Bronchial epithelial cell (primary cell): ENCODE measurements at places on chromosomes 2 and 18. TPM values are rescaled to one million over a fixed set of nuclear protein-coding genes. Genes with fewer than 3 reads are reported as not detected.

SKA1 gene
- 0.26 and 0.51 TPM in 2 replicates for total RNA-seq

CAPN13 gene
- under 0.01 TPM in 1 of 2 replicates, not detected in the other for total RNA-seq

ABCG5 gene
- total RNA-seq = not detected in 2 replicates

SNRNP27 gene
- 22.9 and 30.5 TPM in 2 replicates for total RNA-seq

PARD6G gene
- 12.4 and 13.2 TPM in 2 replicates for total RNA-seq

HAT1 gene
- total RNA-seq = 25.8 and 30.0 TPM in 2 replicates

RGPD4 gene
- not detected in 2 replicates for total RNA-seq

CHRNA1 gene
- not detected in 2 replicates for total RNA-seq

AMER3 gene
- under 0.01 TPM in 1 of 2 replicates, not detected in the other for total RNA-seq

RTP5 gene
- not detected in 2 replicates for total RNA-seq

RAB11FIP5 gene
- total RNA-seq = 19.5 and 21.9 TPM in 2 replicates

STEAP3 gene
- total RNA-seq = 8.1 and 11.8 TPM in 2 replicates

IGFBP5 gene
- total RNA-seq = 0.51 and 9.2 TPM in 2 replicates

IKZF2 gene
- total RNA-seq = 9.0 and 27.4 TPM in 2 replicates

HRH4 gene
- total RNA-seq = under 0.01 and 0.13 TPM in 2 replicates

TXNDC2 gene
- total RNA-seq = under 0.01 TPM in 1 of 2 replicates, not detected in the other

CHRND gene
- total RNA-seq = not detected in 2 replicates

NOSTRIN gene
- 0.26 and 0.64 TPM in 2 replicates for total RNA-seq

FAM161A gene
- total RNA-seq = 0.53 and 0.90 TPM in 2 replicates

RGPD3 gene
- 0.13 and 0.26 TPM in 2 replicates for total RNA-seq

GALR1 gene
- total RNA-seq = not detected in 2 replicates

GPR39 gene
- 7.1 and 10.0 TPM in 2 replicates for total RNA-seq

EIF4E2 gene
- total RNA-seq = 45.3 and 89.0 TPM in 2 replicates

SFT2D3 gene
- total RNA-seq = 3.2 and 5.0 TPM in 2 replicates

SF3B1 gene
- 115 and 141 TPM in 2 replicates for total RNA-seq

MEP1B gene
- total RNA-seq = not detected in 2 replicates

MALL gene
- 33.7 and 87.8 TPM in 2 replicates for total RNA-seq

ARMC9 gene
- total RNA-seq = 8.4 and 8.8 TPM in 2 replicates

CYP26B1 gene
- total RNA-seq = under 0.01 and 0.53 TPM in 2 replicates

CEP192 gene
- 19.5 and 25.8 TPM in 2 replicates for total RNA-seq

OTOS gene
- not detected in 2 replicates for total RNA-seq

TMEM237 gene
- total RNA-seq = 20.2 and 21.1 TPM in 2 replicates

CRIM1 gene
- total RNA-seq = 35.3 and 45.7 TPM in 2 replicates

STAT4 gene
- total RNA-seq = 7.1 and 12.3 TPM in 2 replicates

RNF25 gene
- total RNA-seq = 32.1 and 51.2 TPM in 2 replicates

CSRNP3 gene
- total RNA-seq = 0.26 and 0.38 TPM in 2 replicates

ZBTB14 gene
- total RNA-seq = 9.3 and 12.9 TPM in 2 replicates

C2orf66 gene
- under 0.01 and 0.38 TPM in 2 replicates for total RNA-seq

DPP4 gene
- total RNA-seq = 1.4 and 2.9 TPM in 2 replicates

COLEC12 gene
- under 0.01 and 0.53 TPM in 2 replicates for total RNA-seq

EIF2AK3 gene
- total RNA-seq = 24.7 and 29.7 TPM in 2 replicates

KCNG3 gene
- under 0.01 TPM in 1 of 2 replicates, not detected in the other for total RNA-seq

TRAPPC8 gene
- 37.4 and 37.9 TPM in 2 replicates for total RNA-seq

GPN1 gene
- 31.7 and 47.9 TPM in 2 replicates for total RNA-seq

TPO gene
- total RNA-seq = not detected in 2 replicates

DSG2 gene
- 91.5 and 110 TPM in 2 replicates for total RNA-seq

TTN gene
- total RNA-seq = under 0.01 TPM in 2 replicates

GAL3ST2 gene
- not detected in 2 replicates for total RNA-seq

CFAP53 gene
- total RNA-seq = 0.26 and 1.3 TPM in 2 replicates

COMMD1 gene
- total RNA-seq = 30.5 and 34.7 TPM in 2 replicates

POTEC gene
- total RNA-seq = under 0.01 TPM in 1 of 2 replicates, not detected in the other
